ENCODE measurements at places on chromosomes 1 and 21.

DNA sequence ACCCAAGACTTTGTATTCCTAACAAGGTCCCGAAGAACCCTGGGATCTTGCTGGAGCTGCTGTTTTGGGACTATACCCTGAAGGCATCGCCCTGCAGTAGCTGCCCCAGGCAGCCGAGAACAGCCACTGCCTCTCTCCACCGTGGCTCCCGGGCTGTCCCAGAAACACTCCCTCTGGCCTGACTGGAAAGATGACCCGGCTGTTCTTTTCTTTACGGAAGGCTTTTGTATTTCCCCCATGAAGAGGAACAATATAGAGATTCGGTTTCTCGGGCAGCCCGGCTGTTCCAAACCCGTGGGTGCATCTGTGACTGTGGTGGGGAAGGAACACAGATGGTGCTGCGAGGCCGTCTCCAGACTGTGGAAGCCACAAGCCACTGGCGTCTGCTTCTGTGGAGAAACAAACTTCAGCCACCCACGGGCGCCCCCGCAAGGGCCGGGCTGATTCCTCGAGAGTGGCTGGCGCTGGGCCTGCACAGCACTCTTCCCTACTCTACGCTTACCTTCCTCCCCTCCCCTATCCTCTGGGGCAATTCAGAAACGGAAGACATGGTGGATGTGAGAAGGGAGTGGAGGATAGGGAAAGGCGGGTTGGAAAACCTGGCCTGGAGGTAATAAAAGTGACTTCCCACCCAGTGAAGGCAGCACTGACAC, 33.7 kb upstream of the VASH2 start:
- peak; percentile 92 for DNase-seq

DNA sequence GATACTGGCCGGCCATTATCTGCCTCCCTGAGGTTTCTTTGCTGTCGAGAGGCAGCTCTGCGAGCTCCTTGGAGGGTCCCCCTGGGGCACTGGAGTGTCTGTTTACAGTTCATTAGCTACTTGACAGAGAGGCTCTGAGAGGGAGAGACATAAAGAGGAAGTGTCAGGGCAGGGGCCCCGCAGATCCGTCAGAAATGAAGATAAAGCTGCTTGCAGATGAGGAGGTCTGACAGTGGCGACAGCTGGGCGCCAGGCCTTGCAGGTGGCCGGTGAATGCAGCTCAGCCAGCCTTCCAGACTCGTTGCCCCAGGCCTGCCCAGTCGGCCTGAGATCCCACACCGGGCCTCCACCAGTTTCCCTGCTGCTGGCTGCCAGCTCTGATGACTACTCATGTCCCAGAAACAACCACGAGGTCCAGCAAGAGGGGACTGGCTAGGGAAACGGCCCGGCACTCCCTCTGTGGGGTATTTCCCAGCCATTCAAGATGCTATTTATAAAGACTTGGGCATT, 84.7 kb downstream of the DISP3 start:
- peak; percentile 73 for DNase-seq

DNA sequence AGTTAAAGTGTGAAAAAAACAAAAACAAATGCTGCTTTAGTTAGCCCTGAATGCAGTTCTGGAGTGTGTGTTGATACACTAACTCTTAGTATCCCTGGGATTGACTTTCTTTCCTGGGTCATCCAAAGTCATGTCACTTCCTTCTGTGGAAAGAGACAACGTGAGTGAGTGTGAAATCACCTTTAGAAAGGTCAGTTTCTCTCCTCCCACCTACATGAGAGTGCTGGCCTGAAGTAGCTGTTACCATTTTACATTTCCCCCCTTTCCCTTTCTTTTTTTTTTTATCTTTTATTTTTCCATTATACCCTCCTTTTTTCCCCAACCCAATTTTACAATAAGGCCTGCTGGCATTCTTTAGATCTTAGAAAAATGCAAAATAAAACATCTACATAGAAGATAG, 55.2 kb downstream of the CENPF start:
- DNase-seq: no peak

GRCh38 chr1:156502391-156502893, 1.9 kb upstream of the MEF2D start:
- DNase-seq: peak; percentile 18

DNA sequence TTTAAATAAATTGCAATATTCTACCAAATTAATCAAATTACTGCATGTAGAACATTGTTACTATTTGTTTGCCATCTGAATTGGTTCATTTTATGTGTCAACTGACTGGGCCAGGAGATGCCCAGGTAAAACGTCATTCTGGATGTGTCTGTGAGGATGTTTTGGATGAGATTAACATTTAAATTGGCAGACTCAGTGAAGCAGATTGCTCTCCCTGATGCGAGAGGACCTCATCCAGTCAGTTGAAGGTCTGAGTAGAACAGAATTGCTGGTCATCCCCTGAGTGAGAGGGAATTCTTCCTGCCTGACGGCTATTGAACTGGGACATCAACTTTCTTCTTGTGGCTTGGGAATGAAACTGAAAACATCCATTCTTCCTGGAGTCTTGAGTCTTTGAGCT, 122.0 kb upstream of the GREM2 start:
- DNase-seq: no peak

DNA sequence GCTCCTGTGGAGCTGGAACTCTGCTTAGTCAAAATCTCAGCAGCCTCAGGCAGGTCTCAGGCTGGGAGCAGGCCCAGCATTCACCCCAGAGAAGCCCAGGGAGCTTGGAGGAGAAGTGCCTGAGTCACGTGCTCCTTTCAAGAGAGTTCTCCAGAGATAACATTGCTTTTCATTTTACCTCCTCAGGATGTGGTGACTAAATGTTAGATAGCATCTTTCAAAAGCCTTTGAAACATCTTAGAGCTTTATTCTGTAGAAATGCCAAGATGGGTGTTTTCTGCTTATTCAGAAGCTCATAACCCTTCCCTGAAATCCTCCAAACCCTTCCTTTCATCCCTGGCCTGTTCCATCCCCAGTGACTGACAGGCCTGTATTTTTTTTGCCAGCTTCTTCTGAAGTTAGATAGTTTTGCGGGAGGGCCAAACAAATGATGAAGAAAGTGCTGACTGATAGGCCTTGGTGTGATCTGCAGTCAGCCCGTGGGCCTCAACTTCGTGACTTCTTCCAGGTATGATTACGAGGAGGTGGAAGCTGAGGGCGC, 58.0 kb downstream of the PGM1 start:
- DNase-seq: no peak

DNA sequence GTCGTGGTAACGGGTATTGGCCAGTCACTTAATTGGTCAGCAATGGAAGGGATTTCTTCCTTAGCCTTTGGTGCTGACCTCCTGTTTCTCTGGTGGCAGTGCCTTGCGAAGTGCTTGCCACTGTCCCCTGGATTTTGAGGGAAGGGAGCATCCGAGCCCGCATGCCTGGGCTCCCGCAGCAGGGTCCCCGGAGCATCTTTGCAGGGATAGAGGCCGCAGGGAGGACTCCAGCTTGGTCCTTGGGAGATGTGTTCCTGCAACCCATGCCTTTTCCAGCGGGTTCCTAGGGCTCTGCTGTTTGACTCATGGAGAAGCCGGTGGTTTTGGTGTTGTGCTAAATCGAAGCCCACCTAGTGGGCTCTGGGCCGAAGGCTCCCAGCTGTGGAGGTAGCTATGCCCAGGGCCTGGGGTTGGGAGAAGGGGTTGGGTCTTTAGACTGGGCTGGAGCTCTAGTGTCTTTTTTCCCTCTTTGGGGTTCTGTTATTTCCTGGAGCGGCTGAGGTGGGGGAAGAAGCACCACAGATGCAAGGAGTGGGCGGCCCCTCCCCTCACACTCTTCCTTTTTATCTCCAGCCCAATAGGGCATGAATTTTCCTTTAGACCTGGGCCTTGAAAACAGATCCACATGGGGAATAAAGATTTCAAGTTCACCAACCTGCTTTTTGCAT, 39.0 kb downstream of the PIK3CD start:
- DNase-seq: no peak

- no peak for DNase-seq
These were observed 70.2 kb downstream of the COP1 start for GRCh38 chr1:176136891-176137290.

GRCh38 chr1:14039582-14040430, 339.8 kb downstream of the PRDM2 start:
- DNase-seq: no peak
